ENCODE measurements at places on chromosomes 4 and X. TPM values are rescaled to one million over a fixed set of nuclear protein-coding genes. Genes with fewer than 3 reads are reported as not detected.
A peak's percentile ranks its signal among the peaks of the same experiment; 100 is the strongest.

Gene GABRE
- total RNA-seq: 45.3 TPM

Gene GPM6B
- 38.9 TPM for total RNA-seq

Gene CT47B1
- total RNA-seq: not detected

Gene PNMA6A
- total RNA-seq: 2.1 TPM

Gene RHOXF1
- total RNA-seq: not detected

Gene GDPD2
- total RNA-seq: 1.5 TPM

Gene PPEF2
- total RNA-seq: 0.10 TPM

Gene PIN4
- total RNA-seq: 7.2 TPM

Gene EDA2R
- 2.7 TPM for total RNA-seq

GRCh38 chrX:74814681-74815080, 110.6 kb downstream of the NEXMIF start:
- no peak for DNase-seq

DNA sequence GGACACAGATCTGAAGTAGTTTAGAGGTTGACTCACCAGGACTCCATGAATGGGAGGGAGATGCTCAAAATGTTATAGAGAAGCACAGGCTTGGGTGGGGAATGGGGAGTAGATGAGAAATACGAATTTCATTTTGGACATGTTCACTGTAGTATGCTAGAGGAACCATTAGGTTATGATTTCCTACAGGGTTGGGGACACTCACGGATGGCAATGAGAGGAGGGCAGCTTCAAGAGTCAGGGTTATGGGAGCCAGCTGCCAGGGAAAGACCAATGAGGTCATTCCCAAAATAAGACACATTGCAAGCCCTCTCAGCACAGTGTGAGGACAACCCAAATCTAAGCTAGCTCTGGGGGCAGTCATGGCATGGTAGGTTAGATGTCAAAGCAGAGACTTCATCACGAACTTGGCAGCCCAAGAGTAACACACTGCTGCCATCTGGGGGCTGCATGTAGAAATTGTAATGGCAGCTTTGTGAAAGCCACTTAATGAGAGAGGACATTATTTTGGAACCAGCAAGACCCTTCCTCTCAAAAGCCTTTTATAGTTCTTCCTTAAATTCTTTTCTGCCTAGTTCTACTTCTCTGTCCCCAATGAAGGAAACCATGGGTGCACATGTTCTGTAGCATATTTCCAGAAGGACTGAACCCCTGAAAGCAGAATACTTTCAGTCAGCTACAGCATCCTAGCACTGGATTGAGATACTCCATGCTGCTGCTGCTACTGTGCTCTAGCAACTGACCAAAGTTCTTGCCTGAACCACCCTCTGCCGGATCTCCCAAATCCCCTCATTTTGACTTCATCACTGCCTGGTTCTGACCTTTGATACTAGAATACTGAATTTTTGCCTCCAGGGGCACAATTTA, 16.2 kb upstream of the ZCCHC12 start:
- DNase-seq: peak; percentile 67

GRCh38 chr4:124907881-124908280, 195.3 kb upstream of the ANKRD50 start:
- no peak for DNase-seq

DNA sequence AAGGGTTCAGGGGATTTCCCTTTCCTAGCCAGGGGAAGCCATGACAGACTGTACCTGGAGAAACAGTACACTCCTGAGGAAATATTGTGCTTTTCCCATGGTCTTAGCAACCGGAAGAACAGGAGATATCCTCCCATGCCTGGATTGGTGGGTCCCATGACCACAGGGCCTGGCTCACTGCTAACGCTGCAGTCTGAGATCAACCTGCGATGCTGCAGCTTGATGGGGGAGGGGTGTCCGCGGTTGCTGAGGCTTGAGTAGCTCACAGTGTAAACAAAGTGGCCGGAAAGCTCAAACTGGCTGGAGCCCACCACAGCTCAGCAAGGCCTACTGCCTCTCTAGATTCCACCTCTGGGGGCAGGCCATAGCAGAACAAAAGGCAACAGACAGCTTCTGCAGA, 819.5 kb downstream of the TECRL start:
- no peak for DNase-seq

GRCh38 chrX:12891915-12892506, 14.4 kb upstream of the TLR8 start:
- no peak for DNase-seq

DNA sequence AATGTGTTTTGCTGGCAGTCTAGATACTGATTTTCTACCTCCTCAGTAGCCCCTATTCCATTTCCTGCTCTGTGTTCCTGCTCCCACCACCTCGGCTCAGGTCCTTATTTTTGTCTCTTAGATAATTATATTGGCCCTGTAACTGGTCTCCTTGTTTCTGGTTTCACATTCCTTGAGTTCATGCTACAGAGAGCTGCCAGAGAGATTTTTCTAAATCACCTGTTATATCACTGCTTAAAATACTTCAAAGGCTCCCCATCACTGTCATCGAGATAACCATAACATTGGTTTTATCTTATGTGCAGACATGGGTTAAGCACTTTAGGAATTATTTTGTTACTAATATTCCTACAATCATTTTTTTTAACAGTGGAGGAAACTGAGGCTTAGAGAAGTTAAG, 9.6 kb downstream of the SYNPO2 start:
- no peak for DNase-seq

DNA sequence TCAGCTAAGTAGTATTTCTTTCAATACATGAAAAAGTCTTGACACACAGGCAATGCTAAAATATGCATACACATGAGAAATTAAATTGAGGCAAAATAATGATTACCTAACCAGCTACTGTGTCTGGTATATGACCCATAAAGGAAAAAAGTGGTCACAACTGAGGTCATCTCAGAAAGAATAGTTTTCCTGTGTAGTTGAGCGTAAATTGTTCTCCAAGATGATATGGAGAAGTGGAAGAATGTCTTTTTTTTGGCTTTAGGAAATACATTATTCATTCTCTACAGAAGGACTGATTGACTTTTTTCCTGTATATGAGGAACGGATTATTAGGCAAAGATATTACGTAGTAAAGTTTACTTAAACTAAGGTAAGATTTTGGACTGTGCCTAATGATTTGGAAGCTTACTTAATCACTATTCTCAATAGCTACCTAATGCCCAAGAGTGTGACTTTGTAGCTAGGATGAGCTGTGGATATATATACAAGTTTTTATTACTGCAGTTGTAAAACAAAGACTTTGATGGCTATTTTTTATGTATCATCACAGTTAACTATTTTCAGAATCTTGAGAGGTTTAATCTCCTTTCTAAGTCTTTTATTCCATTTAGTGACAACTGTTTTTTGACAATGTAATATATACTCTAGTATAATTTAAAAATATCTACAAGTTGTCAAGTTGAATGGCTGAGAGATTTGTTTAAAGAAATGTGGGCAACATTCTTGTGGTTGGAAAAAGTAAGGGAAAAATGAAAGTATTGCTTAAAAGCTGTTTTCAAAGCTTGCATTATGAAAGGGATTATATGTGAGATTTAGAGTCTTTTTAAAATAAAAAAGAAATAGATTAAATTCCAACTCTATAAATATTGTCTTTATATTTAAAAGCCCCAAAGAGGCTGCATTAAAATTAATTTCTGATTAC, 100.2 kb downstream of the PDLIM5 start:
- no peak for DNase-seq

DNA sequence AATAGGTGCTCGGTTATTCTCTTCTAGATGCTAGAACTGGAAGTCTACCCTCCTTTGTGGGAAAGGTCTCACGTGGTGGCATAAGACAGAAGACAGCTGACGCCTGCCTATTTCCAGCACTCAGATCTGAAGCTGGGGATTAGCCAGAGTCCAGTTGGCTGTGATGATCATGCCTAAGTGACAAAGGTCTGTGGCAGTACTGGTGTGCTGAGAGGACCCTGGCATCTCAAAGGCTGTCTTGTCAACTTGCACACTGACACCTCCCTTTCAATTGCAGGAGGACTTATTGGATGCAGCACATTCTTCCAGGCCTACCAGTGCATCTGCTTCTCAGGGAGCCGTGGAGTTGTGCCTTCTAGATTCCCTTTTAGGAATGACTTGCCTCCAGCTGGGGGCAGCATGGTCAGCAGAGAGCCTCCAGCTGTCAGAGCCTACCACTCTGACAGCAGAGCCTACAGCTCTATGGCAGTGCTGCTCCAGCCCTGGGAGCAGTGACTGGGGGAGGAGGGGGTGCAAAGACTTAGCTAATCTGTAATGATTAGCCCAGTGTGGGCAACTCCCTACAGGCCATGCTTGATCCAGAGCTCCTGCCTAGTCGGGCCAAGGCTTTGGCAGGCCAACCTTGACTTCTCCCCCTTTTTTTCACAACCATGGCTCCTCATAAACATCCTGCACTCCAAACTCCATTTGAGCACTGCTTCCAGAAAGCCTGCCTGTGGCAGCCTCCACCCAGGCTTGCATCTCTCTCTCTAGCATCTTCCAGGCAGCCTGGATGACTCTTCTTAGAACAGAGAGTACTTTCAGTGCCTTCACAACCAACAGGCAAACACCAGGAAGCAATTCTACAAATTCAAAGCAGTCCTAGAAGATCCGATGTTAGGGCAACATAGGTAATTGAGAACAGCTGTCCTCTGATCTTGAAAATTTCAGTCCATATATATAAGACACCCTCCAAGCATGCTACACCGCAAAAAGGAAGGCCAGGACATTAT, 13.8 kb upstream of the FGFBP2 start:
- DNase-seq: peak; percentile 53

- no peak for DNase-seq
Measured at GRCh38 chr4:64079316-64079715, 329.9 kb downstream of the TECRL start.

DNA sequence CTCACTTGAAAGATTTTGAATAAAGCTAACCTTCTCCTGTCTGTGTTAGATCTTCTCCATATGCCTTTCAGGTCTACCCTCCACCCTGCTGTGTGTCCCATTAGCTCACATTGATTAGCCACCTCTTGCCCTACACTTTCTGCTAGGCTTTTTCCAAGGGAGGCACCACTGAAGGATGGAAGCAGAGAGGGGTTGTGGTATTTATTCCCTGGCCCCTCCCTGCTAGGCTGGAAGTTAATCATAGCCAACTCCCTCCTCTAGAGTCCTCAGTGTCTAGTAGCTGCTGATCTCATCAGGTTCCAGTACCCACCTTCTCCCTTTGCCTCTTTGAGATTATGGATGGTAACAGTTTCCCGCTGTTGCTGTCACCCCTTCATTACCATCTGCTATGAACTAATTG, 8.9 kb upstream of the SMIM43 start:
- no peak for DNase-seq

- no peak for DNase-seq
Measured at GRCh38 chrX:21702725-21703124, 44.6 kb upstream of the KLHL34 start.

DNA sequence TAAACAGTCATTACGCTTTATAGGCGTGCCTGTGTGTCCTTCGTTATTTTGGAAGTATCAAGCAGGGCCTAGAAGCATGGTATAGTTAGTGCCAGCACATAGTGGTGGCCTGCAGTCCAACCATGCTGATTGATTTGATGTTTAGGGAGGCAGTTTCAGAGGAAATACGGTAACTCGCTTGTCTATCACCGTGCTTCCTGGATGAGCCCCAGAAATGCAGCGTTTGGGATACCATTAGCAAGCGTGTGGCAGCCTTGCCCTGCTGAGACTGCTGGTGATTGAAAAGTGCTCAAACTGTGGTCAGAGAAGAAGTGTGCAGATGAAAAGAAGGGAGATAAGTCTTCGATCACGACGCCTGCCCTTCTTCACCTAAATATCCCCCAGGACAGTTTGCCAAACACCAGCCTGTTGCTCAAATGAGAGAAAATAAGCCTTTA, 158.4 kb downstream of the CHIC2 start:
- DNase-seq: peak; percentile 72

- DNase-seq: no peak
Measured at GRCh38 chr4:62429297-62429696, 1229.2 kb downstream of the ADGRL3 start.

DNA sequence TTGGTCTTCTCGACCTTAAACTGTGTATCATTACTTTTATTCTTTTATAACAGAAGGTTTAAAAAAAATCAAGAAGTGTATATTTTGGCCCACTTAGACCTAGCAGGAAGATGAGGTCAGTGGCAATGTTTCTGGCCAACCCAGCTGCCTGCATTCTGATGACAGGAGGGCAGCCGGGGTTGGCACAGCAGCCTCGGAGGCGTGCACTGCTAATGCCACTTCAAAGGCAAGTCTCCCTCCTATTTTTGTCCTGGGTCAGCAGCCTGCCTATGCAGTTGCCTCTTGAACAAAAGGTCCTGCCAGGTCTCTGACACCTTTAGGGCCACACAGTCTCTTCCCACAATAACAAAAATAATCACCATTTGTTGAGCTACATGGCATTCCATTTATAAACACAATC, 89.4 kb upstream of the MYOZ2 start:
- DNase-seq: peak; percentile 80

DNA sequence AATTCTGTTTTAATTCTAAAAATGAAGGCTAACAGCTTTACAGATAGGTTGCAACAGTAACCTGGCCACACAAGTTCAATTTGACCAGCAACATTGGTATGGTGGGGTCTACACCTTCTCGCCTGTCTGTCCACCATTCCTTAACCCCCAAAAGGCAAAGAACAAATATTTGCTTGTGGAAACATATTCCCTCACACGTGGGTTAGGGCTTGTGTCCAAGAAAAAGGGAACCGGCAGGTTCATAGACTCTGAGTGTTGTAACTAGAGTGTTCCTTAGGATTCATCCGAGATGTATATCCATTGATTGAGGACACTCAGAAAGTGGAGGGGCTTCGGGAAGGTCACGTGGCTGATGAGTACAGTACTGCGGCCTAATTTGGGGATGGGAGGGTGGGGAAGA, 54.1 kb downstream of the C4orf51 start:
- DNase-seq: peak; percentile 38

GRCh38 chr4:76984127-76984526, 34.6 kb downstream of the SEPTIN11 start:
- peak; percentile 38 for DNase-seq
